COR-L47 (cell line): ENCODE measurements at places on chromosomes 16 and 17.

- DNase-seq, result no peak
These were observed 23.4 kb upstream of the JPT2 start for GRCh38 chr16:1654505-1655268.

DNA sequence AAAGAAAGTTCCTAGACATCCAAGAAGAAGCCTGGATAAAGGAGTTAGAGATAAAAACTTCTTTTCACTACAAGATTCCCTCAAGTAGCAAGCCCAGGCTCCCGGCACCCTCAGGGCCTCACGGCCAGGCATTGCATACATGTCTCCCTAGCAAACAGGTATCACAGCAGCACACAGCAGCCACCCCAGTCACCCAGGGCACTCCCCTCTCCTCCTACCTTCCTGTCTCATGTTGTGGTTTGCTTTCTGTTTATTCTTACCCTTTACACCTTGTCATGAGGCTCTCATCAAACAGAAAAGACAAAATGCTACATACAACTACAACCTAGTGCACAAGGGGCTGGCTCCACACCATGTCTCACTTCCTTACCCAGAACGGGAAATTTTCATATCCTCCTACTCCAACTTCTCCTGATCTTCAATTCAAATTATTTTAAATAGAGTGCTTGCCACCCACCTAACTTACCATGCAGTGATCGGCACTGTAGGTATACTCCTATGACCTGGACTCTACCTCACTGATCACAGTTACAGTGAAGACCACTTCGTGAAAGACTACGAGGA is 42.7 kb downstream of the XPO6 start:
- no peak for DNase-seq

- no peak for DNase-seq
These were observed 26.1 kb downstream of the PRKCB start for GRCh38 chr16:23861874-23862273.

DNA sequence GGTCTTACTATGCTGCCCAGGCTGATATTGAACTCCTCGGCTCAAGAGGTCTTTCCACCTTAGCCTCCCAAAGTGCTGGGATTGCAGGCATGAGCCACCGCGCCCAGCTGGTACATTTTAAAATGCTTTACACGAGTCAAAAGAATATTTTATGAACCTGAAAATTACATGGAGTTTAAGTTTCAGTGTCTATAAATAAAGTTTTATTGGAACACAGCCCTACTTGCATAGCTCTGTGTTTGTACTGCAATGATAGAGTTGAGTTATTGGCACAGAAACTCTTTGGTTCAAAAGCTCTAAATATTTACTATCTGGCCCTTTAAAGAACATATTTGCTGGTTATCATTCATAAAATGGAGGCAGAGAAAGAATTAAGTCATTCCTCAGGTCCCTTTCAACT is 24.3 kb downstream of the MAP2K6 start:
- no peak for DNase-seq

DNA sequence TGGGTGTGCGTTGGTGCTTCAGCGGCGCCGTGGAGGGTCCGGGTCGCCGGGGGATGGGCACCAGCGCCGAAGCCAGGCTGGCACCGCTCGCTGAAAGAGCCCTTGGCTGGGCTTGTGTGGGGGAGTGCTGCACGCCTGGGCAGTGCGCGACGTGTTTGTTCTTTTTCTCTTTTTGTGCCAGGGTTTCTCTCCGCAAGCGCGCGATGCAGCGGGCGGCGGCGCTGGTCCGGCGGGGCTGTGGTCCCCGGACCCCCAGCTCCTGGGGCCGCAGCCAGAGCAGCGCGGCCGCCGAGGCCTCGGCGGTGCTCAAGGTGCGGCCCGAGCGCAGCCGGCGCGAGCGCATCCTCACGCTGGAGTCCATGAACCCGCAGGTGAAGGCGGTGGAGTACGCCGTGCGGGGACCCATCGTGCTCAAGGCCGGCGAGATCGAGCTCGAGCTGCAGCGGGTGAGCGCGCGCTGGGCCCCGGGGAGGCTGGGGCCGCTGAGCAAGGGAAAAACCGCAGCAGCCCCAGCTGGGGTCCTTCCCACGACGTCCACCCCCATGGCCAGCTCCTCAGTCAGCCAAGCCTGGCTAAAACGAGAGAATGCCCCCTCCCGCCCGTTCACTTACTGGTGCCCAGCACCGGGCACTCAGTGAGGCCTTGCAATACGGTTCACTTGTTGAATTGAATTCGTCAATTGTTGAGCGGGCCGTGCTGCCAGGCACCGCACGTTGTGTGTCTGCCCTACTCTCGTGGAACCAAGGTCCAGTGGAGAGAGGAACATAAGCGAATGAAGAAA is 541 bp downstream of the GPT2 start:
- DNase-seq, result no peak

DNA sequence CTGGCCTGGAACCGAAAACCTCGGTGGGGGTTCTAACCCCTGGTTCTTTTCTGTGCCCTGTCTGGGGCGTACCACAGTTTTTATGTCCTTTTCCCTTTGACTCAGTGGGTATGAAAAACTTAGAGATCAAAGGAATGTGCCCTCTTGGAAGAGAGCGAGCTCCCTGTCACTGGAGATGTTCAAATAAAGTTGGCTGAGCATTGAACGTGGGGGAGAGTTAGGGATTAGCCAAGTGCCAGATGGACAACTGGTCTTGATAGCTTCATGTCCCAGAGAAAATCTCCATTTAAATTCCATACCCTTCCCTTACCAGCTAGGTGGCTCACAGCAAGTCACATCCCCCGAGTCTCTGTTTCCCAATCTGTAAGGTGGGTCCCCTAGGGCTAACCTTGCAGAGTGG is 9.5 kb downstream of the ADGRG1 start:
- DNase-seq, result no peak
